ENCODE measurements at places on chromosomes 12 and 14.

DNA sequence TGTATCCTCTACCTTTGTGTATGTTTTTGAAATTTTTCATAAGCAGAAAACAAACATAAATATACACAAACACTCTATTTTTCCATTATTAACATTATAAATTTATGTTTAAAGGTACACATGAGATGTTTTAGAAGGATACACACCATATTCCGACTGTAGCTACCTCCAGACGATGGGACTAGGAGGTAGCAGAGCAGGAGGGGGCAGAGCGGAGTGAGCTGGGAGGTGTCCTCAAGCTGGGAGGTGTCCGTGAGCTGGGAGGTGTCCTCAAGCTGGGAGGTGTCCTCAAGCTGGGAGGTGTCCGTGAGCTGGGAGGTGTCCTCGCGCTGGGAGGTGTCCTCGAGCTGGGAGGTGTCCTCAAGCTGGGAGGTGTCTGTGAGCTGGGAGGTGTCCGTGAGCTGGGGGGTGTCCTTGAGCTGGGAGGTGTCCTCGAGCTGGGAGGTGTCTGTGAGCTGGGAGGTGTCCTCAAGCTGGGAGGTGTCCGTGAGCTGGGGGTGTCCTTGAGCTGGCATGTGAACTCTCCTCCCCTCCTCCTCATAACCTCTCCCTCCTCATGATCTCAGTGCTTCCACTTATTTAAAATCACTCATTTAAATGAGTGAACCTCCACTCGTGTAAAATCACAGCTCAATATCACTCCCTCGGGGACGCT, 346.9 kb upstream of the SFSWAP start:
- DNase-seq = no peak

GRCh38 chr12:118190266-118190665, 54.3 kb downstream of the PEBP1 start:
- DNase-seq = no peak

- DNase-seq = no peak
Measured at GRCh38 chr12:33519566-33519965, 79.9 kb upstream of the SYT10 start.

DNA sequence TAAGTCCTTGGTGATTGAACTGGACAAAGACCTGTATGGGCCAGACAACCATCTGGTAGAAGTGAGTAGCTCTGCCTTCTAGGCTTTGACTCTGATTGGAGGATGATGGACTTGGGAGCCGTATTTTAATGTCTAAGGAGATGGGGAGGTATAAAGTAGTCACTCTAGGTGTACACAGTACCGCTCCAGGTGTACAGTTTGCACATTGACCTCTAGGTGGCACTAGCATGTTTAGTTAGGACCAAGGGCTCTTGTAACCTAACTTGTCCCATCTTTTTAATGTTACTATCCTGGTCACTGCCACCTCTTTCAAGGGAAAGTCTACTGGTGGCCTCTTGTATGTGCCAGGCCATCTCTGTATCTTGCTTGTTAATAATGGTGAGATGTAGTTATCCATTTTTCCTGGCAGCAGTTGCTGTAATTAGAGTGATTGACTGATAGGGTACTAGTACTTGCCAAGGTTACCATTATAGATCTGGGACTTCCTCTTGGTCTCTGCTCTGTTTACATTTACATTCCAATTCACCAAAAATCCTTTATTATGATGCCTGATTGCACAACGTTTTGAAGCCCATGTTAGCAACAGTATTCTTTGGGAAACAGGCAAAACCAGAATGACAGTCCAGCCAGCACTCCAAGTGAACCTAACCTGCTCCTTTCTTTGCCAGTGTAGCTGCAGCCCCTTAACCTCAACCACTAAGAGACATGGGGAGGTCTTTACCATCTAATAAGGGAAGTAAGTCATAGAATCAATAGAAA, 3.6 kb downstream of the SMARCD1 start:
- no peak for DNase-seq

- DNase-seq = no peak
Measured at GRCh38 chr12:47234576-47235141, 154.9 kb upstream of the AMIGO2 start.

- no peak for DNase-seq
Measured at GRCh38 chr12:54579258-54579657, 9.2 kb downstream of the PPP1R1A start.

- DNase-seq = no peak
Measured at GRCh38 chr12:80837342-80837978, 100.3 kb downstream of the LIN7A start.

DNA sequence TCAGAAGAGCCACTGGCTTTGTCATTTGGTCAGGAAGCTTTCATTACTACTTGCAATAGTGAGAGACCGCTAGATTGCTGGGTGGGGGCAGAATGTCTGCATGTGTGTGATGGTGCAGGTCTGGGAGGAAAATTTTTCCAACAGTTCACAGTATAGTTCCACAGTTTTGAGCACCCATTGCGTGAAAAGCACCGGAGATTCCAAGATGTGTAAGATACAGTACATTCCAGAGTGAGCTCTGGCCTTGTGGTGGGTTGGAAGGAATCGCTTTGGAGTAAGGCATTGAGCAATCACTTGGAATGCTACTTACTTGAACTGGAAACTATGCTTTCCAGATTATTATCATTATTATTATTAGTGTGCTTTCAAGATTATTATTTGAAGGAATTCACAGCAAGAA, 47.6 kb upstream of the FRMD6 start:
- no peak for DNase-seq

DNA sequence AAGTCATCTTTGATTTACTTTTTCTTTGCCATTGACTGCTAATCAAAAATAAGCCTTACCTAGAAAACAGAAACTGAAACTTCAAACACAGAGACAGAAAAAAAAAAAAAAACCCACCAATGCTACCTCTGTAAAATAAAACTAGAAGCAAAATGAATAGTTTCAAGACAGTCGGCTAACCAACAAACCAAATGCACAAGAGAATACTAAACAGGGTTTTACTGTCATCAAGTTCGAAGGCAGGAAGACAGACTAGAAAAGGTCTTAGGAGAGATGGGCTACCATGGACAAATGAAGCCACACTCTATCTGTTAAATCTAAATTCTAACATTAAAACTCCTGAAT, 59.5 kb downstream of the SEL1L start:
- DNase-seq = no peak

DNA sequence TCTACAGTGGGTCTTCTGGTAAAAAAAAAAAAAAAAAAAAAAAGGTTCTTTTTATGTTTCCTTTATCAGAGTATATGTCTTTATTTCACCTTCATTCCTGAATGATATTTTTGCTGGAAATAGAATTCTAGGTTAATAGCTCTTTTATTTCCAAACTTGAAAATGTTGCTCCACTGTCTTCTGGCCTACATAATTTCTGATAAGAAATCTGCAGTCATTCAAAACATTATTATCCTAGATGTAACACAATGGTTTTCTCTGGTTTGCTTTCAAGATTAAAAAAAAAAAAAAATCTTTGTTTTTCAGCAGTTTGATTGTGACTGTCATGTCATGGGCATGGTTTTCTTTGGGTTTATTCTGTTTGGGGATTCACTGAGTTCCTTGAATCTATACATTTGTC, 19.5 kb downstream of the DCP1B start:
- no peak for DNase-seq

- DNase-seq = no peak
Measured at GRCh38 chr12:6285532-6286306, 24.8 kb upstream of the PLEKHG6 start.

DNA sequence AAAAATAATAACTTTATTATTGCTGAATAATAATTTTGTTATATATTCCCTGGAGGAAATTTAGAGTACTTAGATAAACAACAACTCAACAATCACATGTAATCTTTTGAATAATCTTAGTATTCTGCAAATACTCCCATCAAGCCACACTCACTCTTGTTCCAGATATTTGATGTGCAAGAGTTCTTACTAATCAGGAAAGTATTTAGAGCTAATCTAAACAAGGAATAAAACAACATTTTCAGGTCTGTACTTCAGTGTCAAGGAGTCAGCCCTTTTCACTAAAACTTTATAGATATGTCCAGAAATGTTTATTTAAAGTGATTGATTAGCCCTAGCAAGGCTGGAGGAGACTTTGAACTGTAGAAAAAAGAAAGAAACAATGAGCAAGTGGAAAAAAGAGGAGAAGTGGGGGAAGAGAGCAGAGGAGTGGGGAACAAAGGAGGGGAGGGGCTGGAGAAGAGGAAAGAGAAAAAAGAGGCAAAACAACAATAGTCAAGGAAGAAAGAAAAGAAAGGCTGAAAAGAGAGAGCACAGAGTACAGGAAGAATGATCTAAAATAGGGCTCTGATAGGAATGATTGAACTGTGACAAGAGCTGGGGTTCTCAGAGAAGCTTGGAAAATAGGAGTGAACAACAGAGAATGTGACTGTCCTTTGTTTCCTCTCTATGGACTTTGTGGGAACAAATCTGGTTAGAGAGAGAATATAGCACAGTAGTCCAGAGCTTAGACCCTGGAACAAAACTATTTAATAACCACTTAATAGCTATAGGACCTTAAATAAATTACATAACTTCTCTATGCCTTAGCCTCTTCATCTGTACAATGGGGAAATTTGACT, 238.7 kb downstream of the AKAP6 start:
- DNase-seq = no peak

DNA sequence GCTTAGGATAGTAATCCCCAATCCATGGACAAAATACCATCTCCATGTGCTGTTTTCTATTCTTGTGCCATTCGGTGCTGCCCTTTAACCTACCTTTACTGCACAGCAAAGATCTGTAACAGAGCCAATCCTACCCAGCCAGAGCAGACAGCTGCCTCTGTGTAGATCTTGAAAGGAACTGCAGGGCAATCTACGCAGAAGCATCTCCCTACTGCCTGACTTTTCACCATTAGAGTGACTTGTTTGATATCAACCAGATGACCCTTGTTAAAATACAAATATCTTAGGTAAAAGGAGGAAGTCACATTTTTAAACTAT, 33.9 kb upstream of the PPM1A start:
- DNase-seq = no peak

- no peak for DNase-seq
Measured at GRCh38 chr12:93318720-93319522, 58.8 kb upstream of the NUDT4 start.

- DNase-seq = no peak
Measured at GRCh38 chr12:77615332-77615731, 215.4 kb upstream of the NAV3 start.

GRCh38 chr14:90970167-90970600, 90.3 kb downstream of the RPS6KA5 start:
- DNase-seq = no peak

DNA sequence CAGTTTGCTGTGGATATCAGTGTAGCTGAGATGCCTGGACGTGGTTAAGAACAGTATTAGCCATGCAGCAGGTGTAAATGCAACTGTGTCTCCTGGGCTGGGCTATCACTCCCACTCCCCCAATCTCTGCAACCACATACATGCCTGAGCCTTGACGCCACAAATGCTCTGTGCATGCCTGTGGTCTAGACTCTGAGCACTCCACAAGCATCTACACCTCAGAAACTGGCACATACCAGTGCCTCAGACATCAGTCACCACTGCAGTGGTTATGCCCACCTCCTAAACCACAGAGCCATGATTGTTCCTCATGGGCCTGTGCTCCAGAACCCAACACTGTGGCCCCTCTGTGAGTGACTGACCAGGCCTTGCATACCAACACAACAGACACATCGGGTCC, 226.8 kb upstream of the ALG10 start:
- DNase-seq = no peak

- DNase-seq = no peak
Measured at GRCh38 chr14:63174760-63175191, 29.5 kb upstream of the RHOJ start.

DNA sequence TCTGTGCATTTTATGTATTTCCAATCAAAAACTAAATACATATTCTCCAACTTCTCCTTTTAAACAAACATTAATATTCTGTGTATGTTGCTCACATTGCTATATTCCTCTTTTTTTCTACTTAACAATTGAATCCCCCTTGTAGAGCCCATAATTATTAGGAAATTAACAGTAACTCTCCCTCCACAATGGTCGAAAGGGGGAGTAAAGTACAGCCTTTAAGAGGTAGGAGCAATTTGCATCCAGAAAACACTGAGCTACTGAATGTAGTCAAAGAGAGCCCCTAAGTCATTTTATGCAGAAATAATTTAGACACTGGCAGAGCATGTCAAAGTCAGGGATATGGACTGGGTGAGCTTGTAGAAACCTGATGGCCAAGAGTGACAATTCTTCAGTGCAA, 57.2 kb upstream of the SCN8A start:
- DNase-seq = no peak

DNA sequence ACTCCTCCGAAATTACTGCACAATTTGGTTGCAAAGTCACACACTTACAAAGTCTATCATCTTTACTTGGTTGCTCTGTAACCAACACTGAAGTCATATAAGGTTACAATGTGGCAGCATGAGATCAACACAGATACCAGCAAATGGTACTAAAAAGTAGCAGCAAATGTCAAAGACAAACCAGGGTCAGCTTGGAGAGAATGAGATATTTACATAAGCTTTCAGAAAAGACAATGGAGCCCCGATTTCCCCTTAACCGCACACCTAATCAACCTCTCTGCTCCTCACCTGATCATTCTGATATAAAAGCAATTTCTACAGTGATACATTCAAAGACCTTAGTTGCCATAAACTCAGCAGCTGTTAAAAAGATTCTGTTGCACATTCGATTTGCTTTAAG, 76.4 kb upstream of the FOXN3 start:
- no peak for DNase-seq

DNA sequence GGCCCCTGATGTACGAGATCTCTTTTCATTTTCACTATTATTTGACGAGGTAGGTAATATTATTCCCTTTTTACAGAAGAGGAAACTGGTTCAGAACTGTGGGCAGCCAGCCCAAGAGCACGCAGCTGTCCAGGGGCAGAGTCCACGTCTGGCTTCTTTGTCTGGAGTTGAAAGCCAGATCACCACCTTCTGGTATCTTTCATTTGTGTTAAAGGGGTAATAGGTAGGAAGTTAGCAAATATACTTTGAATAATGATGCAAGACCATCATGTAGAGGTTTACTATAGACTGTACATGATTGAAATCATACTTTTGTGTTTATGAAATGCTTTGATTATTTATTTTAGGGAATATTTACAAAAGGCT, 144.1 kb upstream of the AMIGO2 start:
- no peak for DNase-seq

DNA sequence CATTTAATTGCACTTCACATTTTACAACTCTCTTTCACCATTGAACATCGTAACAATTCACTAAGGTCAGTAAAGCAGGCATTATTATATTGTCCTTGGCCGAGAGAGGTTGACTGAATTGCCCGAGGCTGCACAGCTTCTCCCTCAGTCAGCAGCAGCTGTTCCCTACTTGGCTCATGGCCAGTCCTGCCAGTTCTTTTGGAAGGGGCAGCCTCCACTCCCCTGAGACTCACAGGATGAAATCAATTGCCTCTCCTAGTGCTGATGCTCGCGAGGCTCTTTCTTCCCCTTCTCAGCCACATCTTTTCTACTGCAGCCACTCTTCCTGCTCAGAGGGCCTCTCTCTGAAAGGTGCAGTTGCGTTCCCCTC, 79.9 kb upstream of the KCNA1 start:
- no peak for DNase-seq

Data from activated CD4-positive, alpha-beta T cell treated with anti-CD3 and anti-CD28 coated beads for 1 hour (primary cell).